ENCODE measurements at places on chromosomes 2 and 18.

DNA sequence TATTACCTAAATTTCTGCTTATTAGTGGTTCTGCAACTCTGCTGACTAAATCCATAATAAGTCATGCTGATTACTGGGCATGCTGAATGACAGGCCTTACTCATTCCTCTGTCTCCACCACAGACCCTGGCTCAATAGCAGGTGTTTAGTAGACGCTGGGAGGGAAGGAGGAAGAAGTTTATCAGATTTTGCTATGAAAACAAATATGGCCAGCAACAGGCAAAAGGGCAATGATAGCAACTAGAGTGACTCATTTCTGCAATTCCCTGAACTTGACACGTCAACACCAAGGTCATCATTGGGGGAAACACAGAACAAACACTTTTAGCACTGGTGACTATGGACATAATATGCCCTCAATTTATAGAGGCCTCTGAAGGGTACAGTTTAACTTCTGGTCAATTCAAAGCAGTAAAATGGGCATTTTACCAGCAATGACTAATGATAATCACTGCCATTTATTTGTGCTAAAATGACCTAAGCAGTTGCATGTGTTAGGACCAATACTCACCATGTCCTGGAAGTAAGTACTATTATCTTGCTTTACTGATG is 35.2 kb downstream of the TMEM163 start:
- peak; percentile 70 for DNase-seq

- DNase-seq, result no peak
Observed at GRCh38 chr2:134029418-134029817, 224.5 kb upstream of the MGAT5 start.

DNA sequence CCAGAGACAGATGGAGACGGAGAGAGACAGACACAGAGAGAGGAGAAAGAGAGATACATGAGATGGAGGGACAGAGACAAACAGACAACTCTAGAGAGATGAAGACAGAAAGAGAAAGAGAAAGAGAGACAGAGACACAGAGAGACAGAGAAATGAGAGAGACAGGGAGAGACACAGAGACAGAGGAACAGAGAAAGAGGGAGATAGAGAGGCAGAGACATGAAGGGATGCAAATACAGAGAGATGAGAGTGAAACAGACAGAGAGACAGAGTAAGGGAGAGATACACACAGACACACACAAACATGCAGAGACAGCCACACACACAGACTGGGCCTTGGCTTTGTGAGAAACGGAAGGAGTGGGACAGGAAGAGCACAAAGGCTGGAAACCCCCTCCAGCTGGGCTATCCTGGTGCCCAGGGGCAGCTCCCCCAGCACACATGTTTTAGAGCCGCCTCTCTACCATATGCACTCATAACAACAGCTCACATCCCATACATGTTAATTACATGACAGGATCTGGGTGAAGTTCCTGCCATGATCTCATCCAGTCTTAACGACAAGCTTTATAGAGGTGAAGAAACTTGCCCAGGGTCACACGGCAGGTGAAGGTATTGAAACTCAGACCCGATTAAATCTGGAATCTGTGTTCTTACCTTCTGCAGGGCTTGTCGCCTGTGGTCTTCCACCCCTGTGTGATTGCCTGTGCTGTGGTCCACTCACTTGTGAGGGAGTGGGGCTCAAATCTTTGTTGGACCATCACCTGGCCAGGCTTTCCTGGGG is 32.4 kb downstream of the IL18R1 start:
- DNase-seq, result no peak

GRCh38 chr2:176199902-176200301 is 11.4 kb downstream of the HOXD1 start:
- DNase-seq, result no peak

DNA sequence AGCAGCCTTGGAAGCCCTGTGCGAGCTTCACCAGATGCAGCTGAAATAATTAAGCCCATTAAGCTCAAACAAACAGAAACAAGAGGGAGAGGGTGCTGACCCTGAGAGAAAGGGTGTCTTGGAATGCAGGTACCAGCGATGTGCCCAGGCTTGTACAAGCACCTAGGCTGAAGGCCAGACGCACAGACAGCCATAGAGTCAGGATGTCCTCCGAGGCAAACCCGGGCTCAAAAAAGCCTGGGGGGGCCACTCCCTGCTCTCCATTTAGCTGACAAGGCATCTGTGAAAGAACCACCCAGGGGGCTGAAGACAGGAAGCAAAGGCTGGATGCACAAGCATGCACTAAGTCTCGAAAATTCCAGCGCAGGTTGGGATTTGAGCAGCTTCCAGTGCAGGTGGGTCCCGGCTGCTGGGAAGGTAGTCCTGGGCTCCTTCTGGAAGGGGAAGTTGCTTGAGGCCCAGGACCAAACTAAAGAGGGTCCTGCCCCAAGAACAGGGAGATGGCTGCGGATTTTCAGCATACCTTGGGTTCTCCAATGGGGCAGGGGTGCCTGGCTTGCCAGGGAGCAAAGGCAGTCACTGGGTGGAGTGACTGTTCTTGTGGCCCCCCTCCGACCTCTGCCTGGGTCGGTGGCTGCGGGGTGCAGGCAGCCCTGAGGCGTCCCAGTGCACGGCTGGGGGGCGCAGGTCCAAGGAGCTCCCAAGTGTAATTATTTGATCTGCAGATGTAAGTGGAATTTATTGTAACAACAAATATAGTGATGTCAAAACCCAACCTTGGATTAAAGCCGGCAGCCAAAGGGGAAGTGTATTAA is 5.9 kb downstream of the GBX2 start:
- no peak for DNase-seq

DNA sequence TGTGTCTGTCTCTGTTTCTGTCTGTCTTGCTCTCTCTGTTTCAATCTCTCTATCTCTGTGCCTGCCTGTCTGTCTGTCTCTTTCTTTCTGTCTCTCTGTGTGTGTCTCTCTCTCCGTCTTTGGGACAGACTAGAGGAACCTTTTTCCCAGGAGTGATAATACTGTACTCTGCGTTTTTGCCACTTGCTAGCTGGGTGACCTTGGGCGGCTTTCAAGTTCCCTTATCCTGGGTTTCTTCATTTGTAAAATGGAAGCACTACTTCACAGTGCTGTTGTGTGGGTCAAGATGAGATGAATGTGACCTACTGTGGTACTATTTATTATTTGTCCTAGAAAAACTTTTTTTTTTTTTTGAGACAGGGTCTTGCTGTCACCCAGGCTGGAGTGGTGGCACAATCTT is 42.4 kb downstream of the HPCAL1 start:
- no peak for DNase-seq

DNA sequence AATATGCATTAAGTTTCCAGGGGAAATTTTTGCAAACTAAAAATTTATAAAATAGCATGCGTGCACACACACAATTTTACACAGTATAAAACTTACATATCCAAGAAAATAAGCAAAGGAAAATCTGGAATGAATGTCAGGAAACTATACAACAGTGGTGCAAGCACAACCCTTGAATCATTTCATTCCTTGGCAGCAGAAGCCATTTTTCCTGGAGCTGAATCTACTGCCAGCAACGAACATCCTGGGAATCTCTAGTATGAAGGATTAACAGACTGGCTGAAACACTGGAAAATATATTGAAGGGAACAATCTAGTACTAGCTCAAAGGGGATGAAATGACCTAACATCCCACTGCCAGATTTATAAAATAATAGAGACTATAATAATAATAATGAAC is 235.3 kb downstream of the DYM start:
- DNase-seq, result peak; percentile 44
